ENCODE measurements at places on chromosomes 1 and 21.

DNA sequence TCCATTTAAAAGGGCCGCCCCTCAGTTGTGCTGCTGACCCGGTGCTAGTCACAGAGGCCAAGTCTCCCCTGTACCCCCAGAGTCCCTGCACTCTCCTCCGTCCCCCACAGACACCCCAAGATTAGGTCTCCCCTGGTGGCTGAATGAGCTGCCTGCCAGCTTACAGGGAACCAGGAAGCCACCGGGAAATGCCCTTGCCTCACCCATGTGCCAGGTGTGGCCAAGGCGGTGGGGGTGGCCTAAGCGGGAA is 32.7 kb downstream of the HSPG2 start:
- no peak for DNase-seq

DNA sequence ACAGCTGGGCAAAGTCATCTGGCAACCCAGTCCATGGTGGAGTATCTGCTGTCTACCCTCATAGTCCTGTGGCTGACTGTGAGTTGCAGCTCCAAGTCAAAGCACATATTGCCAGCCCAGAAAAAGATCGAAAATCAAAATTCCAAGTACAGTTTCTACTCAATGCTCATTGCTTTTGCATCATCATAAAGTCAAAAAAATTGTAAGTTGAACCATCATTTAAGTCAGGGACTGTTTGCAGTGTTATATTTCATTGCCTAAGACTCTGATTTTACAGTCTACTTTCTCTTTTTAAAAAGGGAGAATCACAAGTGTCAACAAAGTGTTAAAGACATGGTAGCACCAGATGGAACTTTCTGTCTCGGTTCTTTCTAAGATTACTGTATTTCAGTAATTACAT is 22.7 kb upstream of the MAN1C1 start:
- no peak for DNase-seq

GRCh38 chr1:213852107-213852506 is 135.7 kb upstream of the PROX1 start:
- no peak for DNase-seq

DNA sequence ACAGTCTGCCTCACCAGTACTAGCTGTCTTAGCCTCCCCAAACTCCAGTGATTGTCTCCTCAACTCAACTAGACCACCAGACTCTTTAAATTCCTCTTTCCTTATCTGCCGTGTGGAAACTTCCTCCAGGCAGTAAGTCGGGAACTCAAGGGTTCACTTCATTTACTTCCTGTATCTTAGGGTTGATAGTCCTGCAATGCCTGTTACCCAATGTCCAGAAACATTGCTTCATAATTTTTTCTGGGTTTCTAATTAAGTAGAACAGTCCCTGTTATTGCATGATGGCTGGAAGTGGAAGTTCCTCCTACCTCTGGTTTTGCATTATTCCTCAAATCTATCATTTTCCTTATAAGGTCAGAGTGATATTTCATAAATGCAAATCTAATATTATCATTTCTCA is 60.8 kb upstream of the RNF11 start:
- DNase-seq: no peak

GRCh38 chr1:198167436-198167934 is 10.7 kb downstream of the NEK7 start:
- no peak for DNase-seq

GRCh38 chr1:45488666-45489377 is 2.1 kb downstream of the TESK2 start:
- DNase-seq: no peak

- DNase-seq: no peak
These were observed 35.4 kb downstream of the SELL start for GRCh38 chr1:169676001-169676400.

GRCh38 chr1:27600498-27601175 is 3.3 kb downstream of the AHDC1 start:
- no peak for DNase-seq

DNA sequence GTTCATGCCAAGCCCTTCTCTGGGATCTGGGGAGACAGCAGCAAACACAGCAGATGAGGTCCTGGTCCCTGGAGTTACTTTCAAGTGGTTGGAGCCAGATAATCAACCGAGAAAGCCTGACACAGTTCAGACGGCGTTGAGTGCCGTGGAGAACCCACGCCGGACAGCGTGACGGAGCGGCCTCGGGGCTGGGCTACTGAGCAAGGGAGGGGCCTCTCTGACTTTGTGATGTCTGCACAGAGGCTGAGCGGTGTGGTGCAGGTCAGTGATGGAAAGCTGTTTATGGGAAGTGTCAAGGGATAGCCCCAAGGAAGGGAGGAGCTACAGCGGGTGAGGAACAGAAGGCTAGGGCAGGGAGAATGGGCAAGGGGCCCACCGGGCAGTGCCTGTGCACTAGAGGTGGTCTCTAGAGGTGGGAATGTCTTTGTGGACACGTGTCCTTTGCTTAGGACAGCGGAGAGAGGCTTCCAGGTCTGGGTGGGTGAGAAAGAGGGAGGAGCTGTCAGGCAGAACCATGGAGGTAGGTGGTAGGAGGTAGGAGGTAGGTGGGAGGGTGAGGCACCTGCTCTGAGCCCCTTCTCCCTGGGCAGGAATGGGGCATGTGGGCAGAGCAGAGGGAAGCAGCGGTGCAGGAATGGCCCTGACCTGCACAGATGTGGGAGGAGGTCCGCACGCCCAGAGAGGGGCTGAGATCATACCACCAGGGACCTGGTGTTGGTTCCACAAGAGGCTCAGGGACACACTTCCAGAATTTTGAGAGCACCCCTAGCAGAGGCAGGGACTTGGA is 62.8 kb downstream of the RUNX3 start:
- DNase-seq: no peak

Data from cerebellar nuclear complex (tissue), 1 donor.